CD4-positive, CD25-positive, alpha-beta regulatory T cell (primary cell): ENCODE measurements at places on chromosomes 4 and X.

DNA sequence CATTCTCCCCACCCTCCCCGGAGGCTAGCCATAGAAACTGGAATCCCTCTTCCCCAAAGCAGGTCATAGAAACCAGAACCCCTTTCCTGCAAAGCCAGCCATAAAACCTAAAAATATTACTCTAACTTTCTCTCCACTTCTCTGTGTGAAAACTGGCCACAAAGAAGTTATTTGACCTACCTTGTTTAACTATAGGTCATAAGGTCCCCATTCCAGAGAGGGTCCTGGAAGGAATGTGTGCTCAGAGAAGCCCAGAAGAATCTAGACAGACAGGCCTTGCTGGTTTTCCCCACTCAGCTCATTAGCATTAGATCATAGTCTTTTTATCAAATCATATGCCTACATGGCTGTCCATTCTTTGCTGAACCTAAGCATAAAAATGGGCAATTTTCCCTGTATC lies 52.8 kb upstream of the TEX13A start:
- DNase-seq, result no peak

DNA sequence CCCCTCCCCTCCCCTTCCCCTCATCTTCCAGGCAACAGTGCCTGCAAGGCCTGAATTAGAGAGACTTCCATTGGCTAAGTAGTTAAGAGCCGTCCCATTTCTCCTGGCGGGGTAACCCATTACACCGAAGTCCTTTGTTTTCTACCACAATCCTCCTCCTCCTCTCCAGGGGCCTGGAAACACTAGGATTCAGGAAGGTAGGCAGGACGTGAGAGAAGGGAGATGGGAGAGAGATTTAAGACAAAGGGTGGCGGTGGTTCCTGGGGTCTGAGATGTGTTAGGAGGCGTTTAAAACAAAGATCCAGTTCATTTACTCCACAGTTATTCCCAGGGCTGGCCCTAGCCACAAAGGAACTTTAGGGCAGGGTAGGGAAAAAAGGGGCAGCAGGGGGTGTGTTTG lies 28.0 kb downstream of the NYX start:
- no peak for DNase-seq

DNA sequence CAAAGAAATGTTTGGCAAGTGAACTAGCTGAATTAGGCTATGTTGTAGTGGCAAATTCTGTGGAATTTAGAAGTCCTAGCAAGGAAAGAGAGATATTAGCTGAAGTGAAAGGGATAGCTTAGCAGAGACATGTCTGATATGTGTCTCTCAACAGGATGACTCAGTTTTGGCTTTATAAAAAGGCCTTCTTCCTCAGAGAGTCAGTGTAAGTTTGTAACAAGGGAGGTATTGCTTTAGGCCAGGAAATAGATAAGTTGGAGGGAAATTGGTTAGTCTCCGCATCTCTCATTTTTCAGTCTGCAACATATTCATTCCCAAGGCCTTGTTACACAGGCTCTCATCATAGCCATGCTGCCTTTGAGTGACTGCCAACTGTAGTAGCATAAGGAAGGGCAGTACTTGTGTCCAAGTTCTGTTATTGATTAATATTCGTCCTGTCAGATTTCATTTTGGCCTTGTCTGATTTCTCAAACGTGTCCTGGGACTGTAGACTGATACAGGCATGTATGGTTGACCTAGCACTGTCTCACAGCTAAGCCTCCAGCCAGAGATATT lies 4.0 kb downstream of the TMEM164 start:
- DNase-seq, result peak; percentile 7

DNA sequence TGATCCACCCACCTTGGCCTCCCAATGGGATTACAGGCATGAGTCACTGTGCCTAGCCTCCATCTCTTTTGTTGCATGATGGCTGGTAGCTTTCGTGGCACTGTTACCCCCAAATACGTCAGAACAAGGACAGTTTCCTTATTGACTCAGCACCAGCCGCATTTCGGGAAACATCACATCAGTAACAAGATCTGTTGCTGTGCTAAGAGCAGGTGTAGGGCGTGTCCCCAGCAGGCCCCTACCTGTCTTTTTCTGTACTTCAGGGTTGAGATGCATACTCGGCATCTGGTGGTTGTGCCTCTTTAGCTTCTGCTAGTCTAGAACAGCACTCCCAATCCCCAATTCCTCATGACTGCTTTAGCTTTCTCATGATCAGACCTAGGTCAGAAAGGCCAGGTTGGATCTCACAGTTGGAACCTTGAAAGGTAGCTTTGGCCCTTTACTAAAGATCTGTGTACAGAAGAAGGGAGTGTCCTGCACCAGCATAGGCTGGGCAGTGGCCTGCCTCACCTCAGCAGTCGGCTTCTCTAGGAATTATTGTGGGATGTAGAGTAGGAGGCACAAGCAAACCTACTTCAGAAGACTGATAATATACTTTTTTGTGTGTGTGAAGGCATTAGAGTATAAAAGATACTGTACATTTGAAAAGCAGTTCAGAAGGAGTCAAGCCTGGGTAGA lies 36.8 kb downstream of the NSD2 start:
- no peak for DNase-seq

- DNase-seq, result no peak
These were observed 141.3 kb downstream of the AFAP1 start for GRCh38 chr4:7798178-7798995.

- DNase-seq, result no peak
These were observed 91.4 kb downstream of the STK32B start for GRCh38 chr4:5142726-5143125.

- DNase-seq, result peak; percentile 82
These were observed 2.8 kb upstream of the TIFA start for GRCh38 chr4:112288455-112288854.
